Aorta (tissue), 5 donors: ENCODE measurements at places on chromosomes 3 and 15. TPM values are rescaled to one million over a fixed set of nuclear protein-coding genes. Genes with fewer than 3 reads are reported as not detected.

The VIPR1 gene
- 14.0 TPM for polyA plus RNA-seq

DNA sequence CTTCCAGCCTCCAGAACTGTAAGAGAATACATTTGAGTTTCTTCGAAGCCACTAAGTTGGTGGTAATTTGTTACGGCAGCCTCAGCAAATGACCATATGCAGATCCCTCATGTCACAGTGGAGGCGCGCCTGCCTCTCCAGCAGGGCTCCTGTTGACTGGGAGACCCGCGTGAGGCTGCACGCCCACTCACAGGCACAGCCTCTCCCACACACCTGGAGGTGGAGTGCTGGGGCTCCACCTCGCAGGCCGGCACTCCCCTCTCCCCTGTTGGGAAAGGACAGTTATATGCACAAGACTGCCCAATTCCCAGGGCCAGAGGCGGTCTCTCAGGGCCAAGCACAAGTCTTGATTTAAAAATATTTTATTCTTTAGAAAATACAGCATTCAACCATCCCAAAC, 2.8 kb upstream of the TLR9 start:
- no peaks in the 10 kb centered on the region for H3K4me1 ChIP-seq
- no peak overlapping the region for H3K4me3 ChIP-seq
- H3K27me3 ChIP-seq, result no peaks in the 10 kb centered on the region
- H3K27ac ChIP-seq, result no peak overlapping the region

- H3K4me1 ChIP-seq, result no peaks in the 10 kb centered on the region
- no peaks in the 10 kb centered on the region for H3K36me3 ChIP-seq
- no peak overlapping the region for H3K27ac ChIP-seq
Measured at GRCh38 chr3:138941259-138941885, 5.6 kb downstream of the FOXL2 start.

The TEX55 gene
- polyA plus RNA-seq, result not detected

GRCh38 chr3:48962939-48963338, 27.1 kb upstream of the P4HTM start:
- H3K27me3 ChIP-seq, result no peaks in the 10 kb centered on the region
- no peak overlapping the region for H3K4me3 ChIP-seq
- peaks cover 2% of the 10 kb centered on the region for H3K36me3 ChIP-seq
- no peak for DNase-seq
- H3K27ac ChIP-seq, result no peak overlapping the region
- H3K4me1 ChIP-seq, result no peaks in the 10 kb centered on the region

The ERICH6 gene
- polyA plus RNA-seq, result not detected

DNA sequence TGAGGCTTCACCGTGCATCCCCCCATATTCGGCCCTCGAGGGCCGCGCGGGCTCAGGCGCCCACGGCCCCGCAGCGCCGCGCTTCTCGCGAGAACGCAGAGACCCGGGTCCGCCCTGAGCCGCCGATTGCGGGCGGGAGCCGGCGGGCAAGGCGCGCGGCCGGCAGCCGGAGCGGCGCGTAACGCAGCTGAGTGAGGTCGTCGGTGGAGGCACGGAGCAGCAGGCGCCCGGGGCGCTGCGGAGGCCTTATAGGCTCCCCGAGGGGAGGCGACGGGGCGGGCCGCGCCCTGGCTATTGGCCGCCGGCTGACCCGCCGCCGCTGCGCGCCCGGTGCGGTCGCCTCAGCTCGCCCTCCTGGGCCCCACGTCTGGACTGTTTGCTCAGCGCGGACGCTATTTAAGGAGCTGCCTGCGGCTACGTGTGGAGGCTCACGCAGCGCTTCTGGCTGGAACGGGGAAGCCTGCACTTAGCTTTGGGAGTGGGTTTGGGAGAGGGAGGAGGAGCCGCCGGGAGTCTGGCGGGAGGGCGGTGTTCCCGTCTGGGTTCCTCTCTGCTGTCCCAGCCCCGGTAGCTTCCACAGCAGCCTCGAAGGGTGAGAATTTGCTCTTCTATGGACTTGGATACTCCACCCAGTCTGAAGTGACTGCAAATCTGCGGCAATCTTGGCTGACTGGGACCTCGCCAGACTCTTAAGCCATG, at the start of gene PLOD2:
PLOD2 (minus strand) TSS at position 221 of the 699 bp plus-strand sequence; CDS start at position 26, 195 bp downstream.
- H3K27ac ChIP-seq, result peak within 1 kb of the TSS; percentile 99
- H3K4me3 ChIP-seq, result peak within 1 kb of the TSS; percentile 86
- H3K27me3 ChIP-seq, result no peaks in the 10 kb centered on the region

The NR2E3 gene
- 0.46 TPM for polyA plus RNA-seq

- DNase-seq, result no peak
- no peak overlapping the region for H3K27ac ChIP-seq
- no peaks in the 10 kb centered on the region for H3K4me1 ChIP-seq
Measured at GRCh38 chr3:123046262-123047061, 18.9 kb upstream of the SEMA5B start.

DNA sequence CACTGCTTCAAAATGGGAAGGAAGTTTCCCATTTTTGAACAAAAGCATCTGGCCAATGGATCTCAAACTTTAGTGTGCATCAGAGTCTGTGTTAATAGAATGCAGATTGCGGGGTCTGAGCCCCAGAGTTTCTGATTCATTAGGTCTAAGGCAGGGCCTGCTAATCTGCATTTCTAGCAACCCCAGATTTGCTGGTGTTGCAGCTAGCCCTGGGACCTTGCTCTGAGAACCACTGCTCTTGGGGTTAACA, 30.7 kb upstream of the USP3 start:
- H3K27me3 ChIP-seq, result no peaks in the 10 kb centered on the region
- DNase-seq, result no peak
- H3K4me3 ChIP-seq, result no peak overlapping the region
- no peak overlapping the region for H3K27ac ChIP-seq

DNA sequence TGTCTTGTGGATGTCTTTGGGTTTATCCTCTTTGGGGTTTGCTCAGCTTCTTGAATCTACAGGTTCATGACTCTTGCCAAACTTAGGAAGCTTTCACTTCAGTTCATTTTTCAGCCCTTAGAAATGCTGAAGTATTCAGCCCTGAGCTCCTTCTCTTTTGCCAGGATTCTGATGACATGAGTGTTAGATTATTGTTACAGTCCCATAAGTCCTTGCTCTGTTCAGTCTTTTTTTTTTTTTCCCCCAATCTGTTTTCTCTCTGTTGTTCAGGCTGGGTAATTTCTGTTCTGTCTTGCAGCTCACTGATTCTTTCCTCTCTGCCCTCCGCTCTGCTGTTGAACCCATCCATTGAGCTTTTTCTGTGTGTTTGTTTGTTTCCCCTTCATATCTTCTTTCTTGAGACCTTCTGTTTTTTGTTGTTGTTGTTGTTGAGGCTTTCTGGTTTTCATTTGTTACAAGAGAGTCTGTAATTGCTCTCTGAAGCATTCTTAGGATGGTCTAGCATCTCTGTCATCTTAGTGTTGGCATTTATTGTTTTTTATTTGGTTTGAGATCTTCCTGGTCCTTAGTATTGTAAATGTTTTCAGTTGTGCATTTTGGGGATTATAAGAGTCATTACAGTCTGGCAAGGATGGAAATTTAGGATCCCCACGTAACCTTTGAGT, 18.4 kb downstream of the LRCH3 start:
- peaks cover 5% of the 10 kb centered on the region for H3K4me1 ChIP-seq
- H3K36me3 ChIP-seq, result no peaks in the 10 kb centered on the region
- DNase-seq, result no peak
- peak overlapping the region; percentile 8 for H3K4me3 ChIP-seq

DNA sequence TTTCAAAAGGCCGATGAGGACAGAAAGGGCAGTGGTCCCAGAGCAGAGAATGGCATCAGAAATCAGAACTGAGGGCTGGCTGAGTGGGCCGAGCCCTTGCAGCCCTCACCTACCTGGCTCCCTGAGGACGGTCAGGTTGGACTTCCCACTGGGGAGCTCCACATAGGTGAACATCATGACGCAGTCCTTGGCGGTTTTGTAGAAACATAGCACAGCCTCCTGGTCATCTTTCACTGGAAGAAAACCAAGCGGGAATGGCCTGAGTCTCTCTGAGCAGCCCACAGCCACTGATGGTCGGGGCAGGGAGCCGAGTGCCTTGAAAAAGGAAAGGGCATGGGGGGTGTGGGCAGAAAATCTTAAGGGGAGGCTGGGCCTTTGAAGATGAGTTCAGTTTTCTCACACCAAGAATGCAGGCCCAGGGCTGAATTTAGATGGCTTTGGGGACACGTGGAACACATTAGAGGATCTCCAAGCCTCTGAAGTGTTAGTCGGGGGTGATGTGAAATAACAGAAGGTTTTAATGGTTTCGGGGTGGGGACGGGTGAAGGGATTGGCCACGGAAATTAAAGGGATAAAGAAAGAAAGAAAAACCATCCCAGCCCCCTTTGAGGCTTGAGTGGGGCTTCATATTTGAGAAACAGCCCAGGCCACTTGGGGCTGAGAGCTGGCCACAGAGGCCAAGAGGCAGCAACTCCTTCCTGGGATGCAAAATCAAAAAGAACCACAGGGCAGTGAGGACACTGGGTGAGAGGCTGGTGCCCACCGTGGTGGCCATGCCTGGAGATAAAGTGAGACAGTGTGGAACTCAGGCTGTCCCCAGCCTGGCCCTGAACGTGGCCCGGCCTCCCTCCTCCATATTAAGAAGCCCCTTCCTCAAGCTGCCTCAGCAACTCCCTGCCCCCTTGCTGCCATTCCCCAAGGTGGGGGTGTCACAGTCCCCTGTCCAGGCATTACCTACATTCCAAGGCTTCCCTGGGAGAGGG, 36.2 kb downstream of the UMPS start:
- H3K4me1 ChIP-seq, result no peaks in the 10 kb centered on the region
- H3K27ac ChIP-seq, result no peak overlapping the region
- peaks cover 13% of the 10 kb centered on the region for H3K36me3 ChIP-seq
- no peak overlapping the region for H3K4me3 ChIP-seq
- DNase-seq, result no peak
- no peaks in the 10 kb centered on the region for H3K27me3 ChIP-seq

GRCh38 chr3:66618066-66618465, 117.2 kb upstream of the LRIG1 start:
- DNase-seq, result no peak
- H3K4me1 ChIP-seq, result peaks cover 7% of the 10 kb centered on the region
- no peaks in the 10 kb centered on the region for H3K36me3 ChIP-seq
- no peak overlapping the region for H3K4me3 ChIP-seq

DNA sequence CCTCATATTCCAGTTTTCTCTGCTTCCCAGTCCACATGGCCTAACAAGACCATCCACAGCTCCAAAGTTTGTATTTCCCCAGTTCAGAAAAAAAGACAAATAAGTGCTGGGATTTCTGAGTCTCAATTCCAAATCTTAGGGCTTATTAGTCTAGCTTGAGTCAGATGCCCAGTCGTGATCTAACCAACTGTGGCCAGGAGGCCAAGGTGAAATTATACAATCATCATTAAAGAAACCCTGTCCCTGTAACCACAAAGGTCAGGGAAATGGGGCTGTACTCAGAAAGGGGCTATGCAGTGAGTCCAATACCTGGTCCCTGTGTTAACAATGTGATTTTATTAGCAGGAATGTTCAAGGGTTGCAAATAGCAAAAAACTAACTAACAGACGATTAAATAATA, 40.5 kb upstream of the MITF start:
- no peak overlapping the region for H3K4me3 ChIP-seq
- no peak overlapping the region for H3K27ac ChIP-seq
- H3K4me1 ChIP-seq, result no peaks in the 10 kb centered on the region
- no peaks in the 10 kb centered on the region for H3K36me3 ChIP-seq
- DNase-seq, result no peak

DNA sequence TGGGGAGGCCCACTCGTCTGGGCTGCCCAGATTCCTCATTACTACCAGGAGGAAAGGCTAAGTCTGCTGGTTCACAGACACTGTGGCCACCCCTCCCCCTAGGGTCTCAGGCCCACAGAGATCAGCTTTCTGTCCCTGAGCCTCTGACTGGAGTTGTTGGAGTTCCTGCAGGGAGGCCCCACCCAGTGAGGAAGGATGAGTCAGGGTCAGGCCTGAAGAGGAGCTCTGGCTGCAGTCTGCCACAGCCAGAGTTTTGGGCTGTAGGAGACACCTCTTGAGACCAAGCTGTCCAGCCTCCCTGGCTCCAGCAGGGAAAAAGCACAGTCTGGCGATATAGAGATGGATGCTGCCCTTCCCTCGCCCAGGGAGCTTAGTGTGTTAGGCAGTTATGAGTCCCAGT, 720.9 kb upstream of the SEMA6D start:
- no peaks in the 10 kb centered on the region for H3K27me3 ChIP-seq
- H3K4me3 ChIP-seq, result no peak overlapping the region

DNA sequence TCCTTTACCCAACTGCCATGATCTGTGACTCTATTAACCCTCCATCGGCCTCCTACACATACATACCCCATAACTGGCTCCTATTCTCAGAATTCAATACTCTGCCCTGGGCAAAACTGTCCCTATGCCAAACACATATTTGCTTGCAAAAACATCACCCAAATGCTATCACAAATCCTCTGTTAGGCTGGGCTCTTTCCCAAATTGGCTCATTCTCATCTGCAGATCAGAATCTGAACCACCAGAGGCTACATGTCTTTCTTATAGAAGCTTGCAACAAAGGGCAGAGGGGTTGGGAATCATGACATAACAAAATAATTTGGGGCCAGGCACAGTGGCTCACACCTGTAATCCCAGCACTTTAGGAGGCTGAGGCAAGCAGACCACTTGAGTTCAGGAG, 45.4 kb upstream of the GOLM2 start:
- H3K27ac ChIP-seq, result no peak overlapping the region
- no peaks in the 10 kb centered on the region for H3K36me3 ChIP-seq
- no peaks in the 10 kb centered on the region for H3K4me1 ChIP-seq
- no peak overlapping the region for H3K4me3 ChIP-seq
- DNase-seq, result no peak
- no peaks in the 10 kb centered on the region for H3K27me3 ChIP-seq

DNA sequence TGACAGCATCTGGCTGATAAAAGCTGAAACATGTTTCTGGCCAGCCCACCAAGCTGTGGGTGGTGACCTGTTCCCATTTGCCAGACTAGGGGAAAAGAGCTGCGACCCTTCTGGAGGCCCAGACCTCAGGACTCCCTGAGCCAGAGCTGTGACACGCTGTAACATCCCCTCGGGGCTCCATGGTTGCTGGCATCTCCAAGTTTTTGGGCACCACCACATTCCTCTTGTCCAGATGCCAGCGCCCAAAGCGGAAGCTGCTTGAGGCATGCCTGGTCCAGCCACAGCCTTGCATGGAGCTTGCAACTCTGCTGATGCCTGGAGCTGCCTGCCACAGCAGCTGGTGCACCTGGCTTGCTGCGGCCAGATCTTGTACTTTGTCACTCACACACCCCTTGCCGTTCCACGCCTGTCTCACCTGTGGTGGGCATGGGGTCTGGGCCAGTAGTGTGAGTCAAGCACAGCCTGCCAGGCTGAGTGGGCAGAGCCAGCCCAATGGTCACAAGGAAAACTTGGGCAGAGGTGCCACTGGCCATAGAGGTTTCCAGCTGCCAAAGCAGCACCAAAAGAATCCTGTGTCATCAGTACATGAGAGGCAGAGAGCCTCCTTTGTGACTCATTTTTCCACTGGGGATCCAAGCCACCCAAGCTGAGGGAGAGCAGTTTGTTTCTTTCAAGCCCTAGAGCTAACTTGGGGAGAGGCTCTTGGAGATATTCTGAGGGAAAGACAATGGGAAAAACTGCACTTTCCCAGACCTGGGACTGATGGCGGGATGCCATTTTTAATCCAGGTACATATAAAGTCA, 45.7 kb upstream of the PTX3 start:
- no peak for DNase-seq
- H3K4me3 ChIP-seq, result no peak overlapping the region
- no peaks in the 10 kb centered on the region for H3K36me3 ChIP-seq
- H3K27me3 ChIP-seq, result no peaks in the 10 kb centered on the region
- no peak overlapping the region for H3K27ac ChIP-seq
